ENCODE measurements at places on chromosomes 12 and 14. TPM values are rescaled to one million over a fixed set of nuclear protein-coding genes. Genes with fewer than 3 reads are reported as not detected.
A peak's percentile ranks its signal among the peaks of the same experiment; 100 is the strongest.

The DEPDC4 gene
- 2.5 TPM for total RNA-seq

DNA sequence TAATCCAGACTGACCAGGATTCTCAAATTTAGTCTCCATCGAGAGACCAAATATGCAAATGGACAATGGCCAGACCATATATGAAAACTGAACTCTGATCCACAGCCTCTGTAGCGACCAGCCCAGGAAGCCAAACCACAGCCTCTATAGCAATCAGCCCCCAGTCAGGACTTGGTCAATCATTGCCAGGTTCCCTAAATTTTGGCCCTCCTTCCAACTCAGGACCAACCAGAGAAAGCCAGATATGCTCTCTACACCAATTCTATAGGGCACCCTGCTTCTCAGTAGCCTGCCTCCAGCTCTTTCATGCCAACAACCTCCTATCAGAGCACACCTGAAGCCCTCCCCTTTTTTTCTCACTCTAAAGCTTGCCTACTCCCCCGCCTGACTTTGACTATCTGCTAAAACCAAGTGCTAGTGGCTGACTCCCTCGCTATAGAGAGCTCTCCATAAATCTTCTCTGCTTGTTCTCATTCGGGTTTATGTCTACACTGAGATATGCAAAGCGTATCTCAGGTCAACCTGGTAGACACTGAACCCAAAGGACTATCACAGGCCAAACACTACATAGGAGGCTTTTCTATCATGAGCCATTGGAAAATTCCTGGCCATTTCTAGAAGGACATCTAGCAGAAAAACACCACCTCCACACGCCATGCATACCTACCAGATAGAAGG lies 110.5 kb upstream of the FUT8 start:
- no peak for DNase-seq

The COX8C gene
- total RNA-seq = not detected

DNA sequence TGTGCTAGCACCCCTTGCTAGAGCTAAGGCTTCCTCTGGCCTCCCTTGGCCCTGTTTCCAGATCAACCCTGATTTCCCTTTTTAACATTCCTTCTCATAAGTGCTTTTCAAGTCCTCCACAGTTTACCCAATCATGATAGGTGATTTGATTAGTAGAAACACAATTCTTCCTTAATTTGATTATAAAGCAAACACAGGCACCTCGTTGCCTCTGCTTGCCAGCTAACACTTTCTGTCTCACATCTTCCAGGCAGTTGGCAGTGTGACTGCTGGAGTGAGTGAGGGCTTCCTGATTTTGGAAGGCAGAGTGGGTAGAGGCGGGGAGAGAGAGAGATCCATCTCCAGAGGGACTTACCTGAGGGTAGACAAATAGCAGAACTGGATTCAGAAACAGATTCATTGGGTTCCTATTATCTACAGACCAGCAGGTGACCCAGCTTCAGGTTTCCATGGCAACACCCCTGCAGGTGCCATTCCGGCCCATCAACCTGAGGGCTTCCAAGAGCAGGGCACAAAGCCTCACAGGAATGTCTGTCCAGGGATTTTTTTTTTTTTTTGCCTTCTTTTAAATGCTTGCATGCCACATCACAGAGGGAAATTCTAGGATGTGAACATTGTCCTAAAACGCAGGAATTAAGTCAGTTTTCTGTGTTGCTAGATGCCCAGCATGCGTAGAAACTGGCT lies 77.7 kb downstream of the PLXNC1 start:
- no peak for DNase-seq

The LMO3 gene
- 2.9 TPM for total RNA-seq

The PLEKHH1 gene
- 0.94 TPM for total RNA-seq

The PTPN6 gene
- not detected for total RNA-seq

The C12orf75 gene
- total RNA-seq = 49.7 TPM

The NFYB gene
- total RNA-seq = 25.8 TPM

- no peak for DNase-seq
Measured at GRCh38 chr12:26092346-26093105, 32.3 kb downstream of the BHLHE41 start.

DNA sequence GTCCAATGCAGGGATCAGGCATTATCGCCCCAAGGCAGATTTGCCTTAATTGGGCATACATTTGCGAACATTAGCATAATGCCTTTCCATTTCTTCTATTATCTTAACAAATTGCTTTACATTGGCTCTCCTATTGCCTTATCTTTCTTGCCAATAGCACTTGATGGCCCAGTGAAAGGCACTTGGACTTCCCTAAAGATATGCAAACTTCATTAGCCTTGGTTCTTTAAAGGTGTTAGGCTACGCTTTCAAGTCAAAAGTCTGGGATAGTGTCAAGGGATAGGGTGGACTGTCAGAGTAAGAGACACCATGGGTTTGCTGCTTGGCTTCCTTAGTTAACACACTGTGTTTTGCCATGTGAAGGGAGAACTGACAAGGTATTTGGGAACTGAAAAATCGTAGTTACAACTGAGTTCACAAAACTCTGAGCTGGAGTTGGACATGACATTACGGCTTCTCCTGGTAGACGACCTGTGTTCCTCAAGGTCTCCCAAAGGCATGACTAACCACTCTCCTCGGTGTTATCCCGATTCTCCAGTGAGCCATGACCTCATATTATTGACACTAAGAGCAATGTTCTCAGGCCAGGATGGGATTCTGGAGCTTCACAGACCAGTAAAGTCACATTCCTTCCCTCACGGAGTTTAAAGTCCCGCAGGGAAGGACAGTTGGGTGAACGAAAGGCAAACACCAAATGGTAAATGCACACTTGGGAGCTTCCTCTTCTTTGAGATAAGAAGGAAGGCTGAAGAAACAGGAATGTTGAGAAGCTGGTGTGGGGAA lies 65.2 kb downstream of the TBC1D30 start:
- DNase-seq = no peak

DNA sequence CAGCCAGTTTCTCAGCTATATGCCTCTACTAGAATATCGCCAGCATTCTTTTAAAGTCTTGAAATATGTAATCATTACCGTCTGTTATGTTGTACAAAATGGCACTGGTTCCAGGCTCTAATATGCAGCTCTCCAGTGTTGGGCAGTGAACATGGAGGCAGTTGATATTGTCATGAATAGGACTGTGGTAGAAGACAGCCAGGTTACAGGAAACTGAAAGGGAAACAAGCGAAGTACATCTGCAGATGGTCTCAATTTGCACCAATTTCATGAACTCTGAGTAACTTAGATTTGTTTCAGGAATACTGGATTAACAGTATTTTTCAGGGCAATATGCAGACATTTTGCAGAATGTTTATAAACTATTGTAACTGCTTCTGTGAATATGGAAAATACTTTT lies 13.4 kb upstream of the KLHL42 start:
- DNase-seq = no peak

DNA sequence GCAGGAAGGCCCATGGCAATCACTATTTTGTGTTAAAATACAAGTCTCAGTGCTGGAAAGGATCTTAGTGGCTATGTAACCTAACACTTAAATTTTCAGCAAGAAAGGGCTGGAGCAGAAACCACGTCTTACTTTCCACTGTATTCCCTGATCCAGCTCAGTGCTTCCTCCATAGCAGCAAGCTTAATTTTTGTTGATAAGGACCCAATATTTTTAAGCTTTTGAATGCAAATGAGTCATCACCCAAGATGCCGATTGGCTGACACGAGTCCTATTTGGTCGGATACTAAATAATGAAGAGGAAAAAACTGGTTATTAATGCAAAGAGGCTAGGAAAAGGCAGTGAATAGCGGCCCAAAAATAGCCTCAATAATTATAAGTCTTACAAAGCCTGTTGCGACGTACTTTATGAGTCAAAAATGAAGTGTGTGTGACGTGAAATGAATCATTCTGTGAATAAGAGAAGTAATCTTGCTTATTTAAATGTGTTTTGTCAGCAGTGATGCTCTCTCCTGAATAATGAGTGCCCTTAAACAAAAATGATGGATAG lies 46.9 kb upstream of the IGF1 start:
- no peak for DNase-seq

The KERA gene
- not detected for total RNA-seq

The JDP2 gene
- total RNA-seq = 31.9 TPM

- DNase-seq = peak; percentile 44
Measured at GRCh38 chr12:123062681-123063486, 82.4 kb downstream of the ARL6IP4 start.

DNA sequence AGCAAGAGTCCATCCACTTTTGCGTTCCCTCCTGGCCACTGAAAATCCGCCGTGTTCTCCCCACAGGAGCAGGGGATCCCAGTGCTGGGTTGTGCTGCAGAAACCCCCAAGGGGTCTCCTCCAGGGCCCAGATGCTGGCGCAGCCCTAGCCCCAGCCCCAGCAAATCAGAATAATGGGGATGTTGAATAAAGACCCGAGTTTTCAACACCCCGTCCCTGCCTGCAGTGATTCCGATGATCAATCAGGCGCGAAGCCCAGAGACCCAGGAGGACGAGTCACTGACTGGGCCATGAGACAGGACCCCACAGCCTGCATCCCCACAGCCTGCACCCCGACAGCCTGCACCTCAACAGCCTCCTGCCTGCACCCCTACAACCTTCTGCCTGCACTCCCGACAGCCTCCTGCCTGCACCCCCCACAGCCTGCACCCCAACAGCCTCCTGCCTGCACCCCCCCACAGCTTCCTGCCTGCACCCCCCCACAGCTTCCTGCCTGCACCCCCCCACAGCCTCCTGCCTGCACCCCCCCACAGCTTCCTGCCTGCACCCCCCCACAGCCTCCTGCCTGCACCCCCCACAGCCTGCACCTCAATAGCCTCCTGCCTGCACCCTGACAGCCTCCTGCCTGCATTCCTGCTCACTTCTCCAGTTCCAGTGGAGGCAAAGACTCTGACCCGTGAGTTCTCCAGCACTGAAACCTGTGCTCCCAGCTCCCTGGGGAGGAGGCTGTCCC lies 37.2 kb downstream of the TNFAIP2 start:
- DNase-seq = no peak

- DNase-seq = no peak
Measured at GRCh38 chr14:72808564-72808963, 85.3 kb downstream of the DPF3 start.

DNA sequence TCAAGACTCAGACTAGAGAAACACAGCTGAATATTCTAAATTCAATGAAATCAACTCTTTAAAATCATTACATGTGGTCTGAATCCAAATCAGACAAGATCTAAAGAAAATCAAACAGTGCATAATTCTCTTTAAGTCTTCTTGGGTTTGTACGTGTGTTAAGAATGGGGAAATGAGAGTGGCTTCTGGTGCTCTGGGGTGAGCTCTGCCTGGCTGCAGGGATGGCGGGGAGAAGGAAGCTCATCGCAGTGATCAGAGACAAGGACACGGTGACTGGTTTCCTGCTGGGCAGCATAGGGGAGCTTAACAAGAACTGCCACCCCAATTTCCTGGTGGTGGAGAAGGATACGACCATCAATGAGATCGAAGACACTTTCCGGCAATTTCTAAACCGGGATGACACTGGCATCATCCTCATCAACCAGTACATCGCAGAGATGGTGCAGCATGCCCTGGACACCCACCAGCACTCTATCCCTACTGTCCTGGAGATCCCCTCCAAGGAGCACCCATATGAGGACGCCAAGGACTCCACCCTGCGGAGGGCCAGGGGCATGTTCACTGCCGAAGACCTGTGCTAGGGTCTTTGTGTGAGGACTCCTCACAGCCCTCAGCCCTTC lies 20.9 kb downstream of the SENP1 start:
- no peak for DNase-seq

DNA sequence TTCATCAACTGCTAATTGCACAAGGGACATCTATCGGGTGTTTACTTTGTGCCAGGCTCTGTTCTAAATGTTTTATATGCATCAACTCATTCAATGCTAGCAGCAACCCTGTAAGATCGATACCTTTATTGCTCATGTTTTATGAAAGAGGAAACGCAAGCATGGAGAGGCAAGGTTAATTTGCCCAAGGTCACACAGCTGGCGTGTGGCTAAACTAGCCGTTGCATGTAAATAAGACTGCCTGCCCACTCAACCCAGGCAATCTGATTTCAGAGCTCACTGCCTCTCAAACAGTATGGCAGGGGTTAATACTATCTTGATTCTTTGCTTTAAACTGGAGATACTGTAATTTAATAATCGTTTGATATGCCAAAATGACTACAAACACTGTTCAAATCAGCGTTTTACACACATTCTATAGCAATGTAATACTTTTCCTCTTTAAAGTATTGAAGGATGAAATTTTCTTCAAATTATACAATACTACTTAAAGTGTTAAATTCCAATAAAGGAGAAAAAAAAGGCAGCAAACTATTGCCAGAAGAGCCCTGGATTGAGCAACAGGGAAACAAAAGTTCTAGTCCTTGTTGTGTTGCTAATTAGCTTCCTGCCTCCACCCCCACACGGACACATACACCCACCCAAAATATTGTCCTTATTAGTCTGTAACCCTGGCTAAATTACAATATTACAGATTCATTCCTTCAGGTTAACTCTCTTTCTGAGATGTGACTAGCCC lies 39.1 kb upstream of the DHRS7 start:
- no peak for DNase-seq

DNA sequence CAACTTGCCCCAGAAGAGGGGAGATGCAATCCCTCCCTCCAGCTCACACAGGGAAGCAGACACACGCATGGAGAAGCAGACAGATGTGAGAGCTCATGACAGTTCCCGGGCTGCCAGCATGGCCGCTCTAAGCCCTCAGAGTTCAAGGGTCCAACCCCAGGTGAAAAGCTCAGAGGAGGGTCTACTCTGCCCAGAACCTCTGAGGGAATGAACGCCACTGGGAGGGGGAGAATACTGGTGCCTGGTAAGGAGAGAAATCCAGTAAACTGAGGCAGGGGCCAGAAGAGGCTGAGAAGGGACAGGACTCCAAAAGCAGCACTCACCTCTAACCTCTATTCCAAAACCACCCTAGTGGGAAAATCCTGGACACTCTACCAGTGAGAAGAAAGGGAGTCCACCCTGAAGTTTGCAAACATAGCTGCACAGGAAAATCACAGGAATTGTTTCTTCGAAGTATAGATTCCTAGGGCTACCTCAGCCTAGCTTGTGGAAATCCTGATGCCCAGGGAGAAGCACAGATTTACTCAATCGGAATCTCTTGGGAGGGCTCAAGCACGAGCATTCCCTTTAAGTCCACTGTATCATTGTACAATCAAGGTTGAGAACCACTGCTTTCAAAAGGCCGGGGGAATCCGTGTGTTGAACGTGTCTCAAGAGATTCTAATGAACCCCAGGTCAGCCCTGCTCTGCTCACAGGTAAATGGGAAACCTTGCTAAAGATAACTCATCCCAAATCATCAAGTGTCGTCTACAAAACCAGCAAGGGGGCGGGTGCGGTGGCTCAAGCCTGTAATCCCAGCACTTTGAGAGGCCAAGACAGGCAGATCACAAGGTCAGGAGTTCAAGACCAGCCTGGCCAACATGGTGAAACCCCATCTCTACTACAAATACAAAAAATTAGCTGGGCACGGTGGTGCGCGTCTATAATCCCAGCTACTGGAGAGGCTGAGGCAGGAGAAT lies 34.3 kb upstream of the PLEKHG6 start:
- DNase-seq = no peak

DNA sequence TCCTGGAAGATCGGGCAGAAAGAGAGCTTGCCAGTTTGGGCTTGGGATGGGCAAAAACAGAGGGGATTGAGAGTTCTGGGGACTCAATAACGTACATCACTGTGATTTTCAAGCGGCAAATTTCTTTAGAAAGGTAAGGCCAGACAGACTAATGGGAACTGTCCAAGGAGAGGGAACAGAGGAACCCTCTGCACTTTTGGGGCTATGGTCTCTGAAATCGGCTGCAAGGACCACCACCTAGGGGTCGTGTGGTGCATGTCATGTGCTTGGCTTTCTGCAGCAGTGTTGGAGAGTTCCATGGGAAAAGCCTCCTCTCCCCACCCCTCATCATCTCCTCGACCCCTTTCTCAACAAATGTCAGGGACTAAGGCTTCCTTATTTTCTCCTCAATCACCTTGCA lies 79.6 kb downstream of the PPM1A start:
- no peak for DNase-seq

The ULK1 gene
- 2.5 TPM for total RNA-seq

All from H4 (cell line).